ENCODE measurements at places on chromosomes 11 and 22. TPM values are rescaled to one million over a fixed set of nuclear protein-coding genes. Genes with fewer than 3 reads are reported as not detected.

The LARGE2 gene
- polyA plus RNA-seq, result 3.4 TPM

The RIMBP3C gene
- 0.52 TPM for polyA plus RNA-seq

The TSKU gene
- not detected for polyA plus RNA-seq

The HBE1 gene
- polyA plus RNA-seq, result not detected

GRCh38 chr11:107184986-107185385, 166.7 kb upstream of the GUCY1A2 start:
- H3K36me3 ChIP-seq, result no peaks in the 10 kb centered on the region
- H3K27ac ChIP-seq, result no peak overlapping the region
- DNase-seq, result no peak

Data from CD4-positive, CD25-positive, alpha-beta regulatory T cell (primary cell).